ENCODE measurements at places on chromosomes 16 and 17. TPM values are rescaled to one million over a fixed set of nuclear protein-coding genes. Genes with fewer than 3 reads are reported as not detected.

DNA sequence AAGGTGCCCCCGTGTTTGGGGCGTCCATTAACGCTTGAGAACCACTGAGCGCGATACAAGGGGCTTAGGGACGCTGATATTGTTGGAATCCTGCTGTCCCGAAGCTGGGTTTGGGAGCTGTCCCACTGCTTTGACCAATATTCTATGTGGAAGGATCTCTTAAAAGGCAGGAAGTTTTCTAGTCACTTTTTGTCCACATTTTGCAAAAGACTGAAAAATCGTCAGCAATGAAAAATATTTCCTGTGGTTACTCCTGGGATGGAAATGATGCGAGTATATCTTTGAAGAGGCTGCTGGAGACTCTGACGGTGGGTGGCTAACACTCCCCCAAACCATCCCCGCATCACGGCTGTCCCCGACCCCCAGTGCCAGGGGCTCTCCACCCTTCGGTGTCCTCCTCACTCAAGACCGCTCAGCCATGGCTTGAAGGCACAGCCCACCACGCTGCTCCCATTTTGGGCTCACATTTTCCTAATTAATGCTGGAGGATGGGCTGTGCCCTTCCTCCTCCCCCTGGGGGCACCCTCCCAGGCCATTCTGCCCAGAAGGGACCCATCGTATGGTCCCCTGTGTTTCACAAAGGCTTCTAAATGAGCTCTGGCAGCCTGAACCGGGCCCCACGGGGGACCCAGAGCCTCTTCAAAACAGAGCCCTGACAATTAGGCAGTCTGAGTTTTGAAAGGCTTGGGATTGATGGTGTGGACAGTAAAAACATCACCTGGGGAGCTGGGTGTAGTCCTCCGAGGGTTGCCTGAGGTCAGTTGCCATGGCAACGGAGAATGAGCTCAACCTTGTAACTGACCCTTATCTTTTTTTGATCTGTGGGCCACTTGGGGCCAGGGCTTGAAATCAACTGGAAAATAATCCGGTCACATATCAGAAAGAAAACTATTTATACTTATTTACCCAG, 158.6 kb downstream of the C16orf78 start:
- no peak overlapping the region for H3K4me3 ChIP-seq
- H3K4me1 ChIP-seq = peaks cover 54% of the 10 kb centered on the region
- no peak overlapping the region for H3K27ac ChIP-seq
- no peaks in the 10 kb centered on the region for H3K36me3 ChIP-seq

GRCh38 chr17:36469733-36470132, 16.7 kb upstream of the ZNHIT3 start:
- no peak overlapping the region for H3K27ac ChIP-seq
- H3K4me3 ChIP-seq = no peak overlapping the region
- H3K36me3 ChIP-seq = no peaks in the 10 kb centered on the region
- H3K4me1 ChIP-seq = no peaks in the 10 kb centered on the region

DNA sequence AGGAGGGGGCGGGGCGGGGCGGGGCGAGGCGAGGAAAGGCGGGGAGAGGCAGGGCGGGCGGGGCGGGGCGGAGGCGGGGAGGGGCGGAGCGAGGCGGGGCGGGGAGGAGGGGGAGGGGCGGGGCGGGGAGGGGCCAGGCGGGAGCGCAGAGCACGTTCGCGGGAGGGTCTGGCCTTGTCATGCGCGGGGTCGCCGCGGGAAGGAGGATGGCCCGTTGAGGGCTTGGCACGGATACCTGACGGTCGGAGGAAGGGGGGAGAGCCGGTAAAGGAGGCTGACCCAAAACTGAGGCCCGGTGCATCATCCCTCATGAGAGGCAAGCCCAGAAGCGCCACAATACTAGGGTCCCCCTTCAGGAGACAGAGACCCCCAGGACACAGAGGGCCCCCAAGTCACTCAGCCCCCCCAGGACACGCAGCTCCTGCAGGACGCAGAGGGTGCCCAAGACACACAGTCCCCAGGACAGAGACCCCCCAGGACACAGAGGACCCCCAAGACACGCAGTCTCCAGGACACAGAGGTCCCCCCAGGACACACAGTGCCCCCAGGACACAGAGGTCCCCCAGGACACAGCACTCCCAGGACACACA, 593 bp upstream of the WDR45B start:
- peaks cover 6% of the 10 kb centered on the region for H3K36me3 ChIP-seq
- no peak overlapping the region for H3K27ac ChIP-seq
- H3K27me3 ChIP-seq = peaks cover 8% of the 10 kb centered on the region
- H3K4me1 ChIP-seq = peaks cover 17% of the 10 kb centered on the region

GRCh38 chr16:10137341-10137740, 44.9 kb downstream of the GRIN2A start:
- H3K4me3 ChIP-seq = no peak overlapping the region
- no peaks in the 10 kb centered on the region for H3K4me1 ChIP-seq
- H3K27ac ChIP-seq = no peak overlapping the region
- H3K36me3 ChIP-seq = peaks cover 5% of the 10 kb centered on the region
- no peaks in the 10 kb centered on the region for H3K27me3 ChIP-seq

DNA sequence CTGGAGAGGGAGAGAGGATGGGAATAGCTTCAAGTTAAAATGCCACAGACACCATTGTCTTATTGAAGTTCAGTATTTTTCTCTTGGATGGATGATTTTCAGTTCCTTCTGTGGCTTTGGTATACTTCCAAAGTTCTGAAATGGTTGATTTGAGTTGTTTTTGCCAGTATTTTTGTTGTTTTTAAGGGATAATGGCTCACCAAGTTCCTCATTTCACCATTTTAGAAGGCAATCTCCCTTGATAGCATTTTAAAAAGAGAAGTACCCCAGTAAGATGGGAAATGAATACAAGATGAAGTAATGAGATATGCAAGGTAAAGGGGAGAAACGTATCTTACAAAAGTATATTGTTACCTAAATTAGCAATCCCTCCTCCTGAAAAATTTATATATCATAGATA, 18.5 kb upstream of the SPDYE4 start:
- no peaks in the 10 kb centered on the region for H3K27me3 ChIP-seq
- peaks cover 10% of the 10 kb centered on the region for H3K4me1 ChIP-seq
- no peak for DNase-seq
- H3K27ac ChIP-seq = no peak overlapping the region
- no peak overlapping the region for H3K4me3 ChIP-seq
- H3K36me3 ChIP-seq = no peaks in the 10 kb centered on the region

- no peak overlapping the region for H3K4me3 ChIP-seq
- peaks cover 18% of the 10 kb centered on the region for H3K4me1 ChIP-seq
- H3K27me3 ChIP-seq = no peaks in the 10 kb centered on the region
- H3K36me3 ChIP-seq = peaks cover 10% of the 10 kb centered on the region
- H3K27ac ChIP-seq = peak overlapping the region; percentile 50
- no peak for DNase-seq
Observed at GRCh38 chr16:11907160-11907970, 8.4 kb downstream of the GSPT1 start.

DNA sequence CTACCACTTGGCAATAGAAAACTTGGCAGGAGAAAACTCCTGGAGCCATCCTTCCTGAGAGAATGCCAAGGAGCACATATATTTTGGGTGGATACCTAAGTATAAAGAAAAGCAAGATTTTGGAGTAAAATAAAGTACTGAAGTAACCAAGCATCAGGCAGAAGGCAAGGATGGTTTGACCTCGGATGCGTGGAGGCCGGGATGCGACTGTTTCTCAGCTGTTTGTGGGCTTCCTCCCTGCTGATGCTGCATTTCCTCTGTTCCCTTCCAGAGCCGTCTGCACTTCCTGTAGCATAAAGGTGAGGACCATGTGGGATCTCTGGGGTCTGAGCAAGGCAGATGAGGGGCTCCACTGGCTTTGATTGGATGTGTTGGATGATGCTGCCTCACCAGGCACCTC, 5.5 kb upstream of the TCF25 start:
- H3K36me3 ChIP-seq = peaks cover 21% of the 10 kb centered on the region
- no peak for DNase-seq
- H3K4me1 ChIP-seq = no peaks in the 10 kb centered on the region
- no peak overlapping the region for H3K27ac ChIP-seq

DNA sequence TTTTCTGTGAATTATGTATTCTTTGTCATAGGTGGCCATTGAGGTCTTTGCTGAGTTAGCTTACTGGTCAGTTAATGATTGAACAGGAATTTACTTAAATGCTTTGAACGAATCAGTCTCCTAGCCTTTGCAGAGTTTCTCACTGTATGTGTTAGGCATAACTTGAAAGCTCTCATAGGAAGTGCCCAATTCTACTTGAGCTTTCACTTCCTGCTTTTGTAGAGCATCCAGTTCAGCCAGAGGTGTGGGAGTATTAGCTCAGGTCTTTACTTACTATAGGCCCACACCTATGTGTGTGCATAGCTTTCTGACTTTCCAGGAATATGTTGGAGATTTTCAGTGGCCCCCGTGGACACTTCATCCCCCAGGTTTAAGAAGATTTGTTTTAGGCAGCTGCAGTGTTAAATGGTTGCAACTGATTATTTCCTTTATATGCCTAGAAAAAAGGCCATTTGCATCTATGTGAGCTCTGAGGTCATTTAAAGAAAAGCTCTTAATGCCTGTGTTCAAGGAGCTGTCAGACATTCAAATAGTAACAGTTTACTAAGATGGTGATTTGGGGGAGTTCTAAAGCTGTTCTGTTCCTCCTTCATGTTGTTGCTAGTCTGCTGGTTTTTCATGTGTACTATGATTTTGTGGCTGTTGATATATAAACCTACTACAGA, 62.3 kb downstream of the PHKB start:
- peaks cover 14% of the 10 kb centered on the region for H3K4me1 ChIP-seq
- no peak for DNase-seq
- no peaks in the 10 kb centered on the region for H3K27me3 ChIP-seq
- H3K27ac ChIP-seq = peak overlapping the region; percentile 67
- H3K4me3 ChIP-seq = no peak overlapping the region
- no peaks in the 10 kb centered on the region for H3K36me3 ChIP-seq

GRCh38 chr16:77890075-77890474, 101.7 kb downstream of the VAT1L start:
- peaks cover 6% of the 10 kb centered on the region for H3K4me1 ChIP-seq
- H3K4me3 ChIP-seq = no peak overlapping the region
- H3K27ac ChIP-seq = 0 out of 2 replicates have a peak overlapping the region, but pooled peaks have one; percentile 30
- no peaks in the 10 kb centered on the region for H3K27me3 ChIP-seq

DNA sequence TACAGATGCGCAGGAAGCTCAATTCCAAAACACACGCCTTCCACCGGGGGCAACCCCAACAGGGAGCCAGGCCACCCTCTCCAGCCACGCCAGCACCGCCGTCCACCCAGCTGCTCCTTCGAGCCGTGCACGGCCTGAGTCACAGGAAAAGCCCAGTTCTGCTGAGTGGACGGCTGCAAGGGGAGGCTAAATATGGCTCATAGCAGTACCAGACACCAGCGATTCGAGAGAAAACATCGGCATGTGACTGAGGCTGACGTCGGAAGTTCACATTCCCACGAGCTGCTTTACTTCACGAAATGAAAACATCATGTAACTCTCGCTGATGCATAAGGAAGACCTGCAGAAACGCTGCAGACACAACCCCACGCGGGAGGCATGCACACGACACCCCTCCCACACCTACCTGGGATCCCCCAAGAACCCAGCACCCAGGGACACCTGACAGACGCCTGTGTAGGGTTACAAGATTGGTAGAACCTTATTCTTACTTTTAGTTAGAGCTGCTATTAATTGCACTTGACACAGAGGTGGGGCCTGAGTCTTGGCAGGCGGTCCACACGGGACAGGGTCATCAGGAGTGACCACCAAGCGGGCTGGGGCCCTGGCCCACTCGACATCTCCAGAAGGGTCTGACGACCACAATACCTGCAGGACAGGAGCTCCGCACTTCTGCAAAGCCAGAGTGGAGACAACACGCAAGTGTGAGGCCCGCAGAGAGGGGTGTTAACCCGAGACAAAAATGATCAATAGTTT, 116.8 kb downstream of the ANKRD11 start:
- peaks cover 81% of the 10 kb centered on the region for H3K4me1 ChIP-seq
- no peaks in the 10 kb centered on the region for H3K36me3 ChIP-seq
- H3K4me3 ChIP-seq = no peak overlapping the region

- H3K36me3 ChIP-seq = peaks cover 16% of the 10 kb centered on the region
- no peak for DNase-seq
- peaks cover 20% of the 10 kb centered on the region for H3K27me3 ChIP-seq
- H3K4me3 ChIP-seq = peak overlapping the region; percentile 88
- H3K27ac ChIP-seq = no peak overlapping the region
Observed at GRCh38 chr17:56912105-56912999, 1.5 kb downstream of the TRIM25 start.

DNA sequence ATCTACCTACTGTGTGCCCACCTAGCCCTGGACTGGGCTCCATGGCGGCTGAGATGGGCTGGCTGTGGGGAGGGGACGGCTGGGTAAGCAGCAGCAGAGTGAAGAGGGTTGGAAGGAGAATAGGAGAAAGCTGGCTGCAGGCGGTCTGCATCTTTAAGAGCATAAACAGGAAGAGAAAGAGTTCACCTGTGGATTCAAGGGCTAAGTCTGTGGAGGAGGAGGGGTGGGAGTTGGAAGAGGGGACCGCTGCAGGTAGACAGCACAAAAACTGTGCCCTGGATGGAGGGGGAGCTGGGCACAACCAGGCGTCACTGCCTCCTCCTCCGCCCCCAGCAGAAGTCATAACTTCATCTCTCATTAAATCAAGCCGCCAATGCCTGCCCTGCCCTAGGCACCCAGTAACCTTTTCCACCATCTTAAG, 677 bp downstream of the SLC13A2 start:
- no peak for DNase-seq
- H3K4me1 ChIP-seq = peaks cover 5% of the 10 kb centered on the region
- no peaks in the 10 kb centered on the region for H3K27me3 ChIP-seq
- H3K36me3 ChIP-seq = no peaks in the 10 kb centered on the region

GRCh38 chr16:11257131-11257938, 1.3 kb upstream of the SOCS1 start:
- H3K4me3 ChIP-seq = peak overlapping the region; percentile 87
- peaks cover 39% of the 10 kb centered on the region for H3K4me1 ChIP-seq
- H3K36me3 ChIP-seq = peaks cover 19% of the 10 kb centered on the region
- no peaks in the 10 kb centered on the region for H3K27me3 ChIP-seq
- peak; percentile 80 for DNase-seq

DNA sequence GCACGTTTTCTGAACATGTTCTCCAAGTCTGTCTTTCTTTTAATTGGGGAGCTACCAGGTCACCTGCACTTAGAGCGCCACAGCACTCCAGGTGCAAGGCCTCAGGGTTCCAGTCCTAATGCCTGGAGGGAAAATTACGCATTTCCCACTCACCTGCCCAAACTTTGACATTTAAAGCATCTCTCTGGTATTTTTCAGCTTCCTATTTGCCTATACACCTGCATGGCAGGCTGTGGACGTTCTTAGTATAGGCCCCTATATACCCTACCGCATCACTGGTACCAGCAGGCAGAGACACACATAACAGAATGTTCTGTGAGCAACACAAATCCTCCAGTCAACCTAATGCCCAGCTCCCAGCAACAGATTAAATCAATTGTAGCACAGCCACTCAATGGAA, 213.3 kb downstream of the MRTFB start:
- peak overlapping the region; percentile 84 for H3K4me3 ChIP-seq
- H3K36me3 ChIP-seq = peaks cover 3% of the 10 kb centered on the region
- peak overlapping the region; percentile 94 for H3K27ac ChIP-seq

ITGA2B gene
- 28.5 TPM for total RNA-seq

SLC38A8 gene
- not detected for total RNA-seq

ABCA9 gene
- total RNA-seq = not detected

ARHGAP23 gene
- total RNA-seq = 56.6 TPM

HBM gene
- total RNA-seq = not detected

COX6A2 gene
- total RNA-seq = not detected

ABCA10 gene
- not detected for total RNA-seq
